ENCODE measurements at places on chromosomes 2 and 18. TPM values are rescaled to one million over a fixed set of nuclear protein-coding genes. Genes with fewer than 3 reads are reported as not detected.

PRKAG3 gene
- total RNA-seq = not detected

CFAP210 gene
- total RNA-seq = 1.6 TPM

MEMO1 gene
- total RNA-seq = 47.5 TPM

FRZB gene
- total RNA-seq = not detected

MFF gene
- total RNA-seq = 49.3 TPM

CRACDL gene
- 0.29 TPM for total RNA-seq

NAT8 gene
- not detected for total RNA-seq

EFEMP1 gene
- total RNA-seq = not detected

NEU2 gene
- total RNA-seq = not detected

FOXD4L1 gene
- total RNA-seq = not detected

IL1RL2 gene
- not detected for total RNA-seq
